ENCODE measurements at places on chromosomes 5 and 9. TPM values are rescaled to one million over a fixed set of nuclear protein-coding genes. Genes with fewer than 3 reads are reported as not detected.

DNA sequence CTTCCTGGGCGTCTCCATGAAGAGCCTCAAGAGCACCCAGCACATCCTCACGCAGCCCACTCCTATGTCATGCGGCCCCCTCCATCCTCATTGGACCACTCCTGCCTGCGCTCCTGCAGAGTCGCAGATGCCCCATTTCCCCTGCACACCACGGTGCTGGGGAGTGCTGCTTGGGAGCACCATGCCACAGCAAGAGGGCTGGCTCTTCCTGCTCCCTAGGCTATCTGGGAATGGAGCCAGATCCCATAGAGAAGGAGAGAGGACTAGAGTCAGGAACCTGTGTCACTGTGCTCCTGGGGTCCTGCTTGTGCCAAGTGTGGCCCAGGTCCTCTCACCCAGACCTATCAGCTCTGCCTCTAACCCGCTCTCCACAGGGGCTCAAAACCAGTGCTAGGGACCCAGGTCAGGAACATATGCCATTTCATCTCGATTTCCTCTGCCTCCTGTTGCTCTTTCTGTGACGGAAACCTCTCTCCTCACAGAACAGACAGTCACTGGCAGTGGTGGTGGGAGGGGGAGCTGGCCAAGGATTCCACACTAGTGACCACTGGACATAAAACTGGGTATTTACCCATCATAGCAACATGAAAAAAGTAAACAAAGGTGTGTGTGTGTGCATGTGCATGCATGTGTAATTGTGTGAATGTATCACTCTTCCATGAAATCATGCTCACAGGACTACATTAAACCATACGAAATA lies 178.4 kb downstream of the TTLL11 start:
- DNase-seq: no peak

DNA sequence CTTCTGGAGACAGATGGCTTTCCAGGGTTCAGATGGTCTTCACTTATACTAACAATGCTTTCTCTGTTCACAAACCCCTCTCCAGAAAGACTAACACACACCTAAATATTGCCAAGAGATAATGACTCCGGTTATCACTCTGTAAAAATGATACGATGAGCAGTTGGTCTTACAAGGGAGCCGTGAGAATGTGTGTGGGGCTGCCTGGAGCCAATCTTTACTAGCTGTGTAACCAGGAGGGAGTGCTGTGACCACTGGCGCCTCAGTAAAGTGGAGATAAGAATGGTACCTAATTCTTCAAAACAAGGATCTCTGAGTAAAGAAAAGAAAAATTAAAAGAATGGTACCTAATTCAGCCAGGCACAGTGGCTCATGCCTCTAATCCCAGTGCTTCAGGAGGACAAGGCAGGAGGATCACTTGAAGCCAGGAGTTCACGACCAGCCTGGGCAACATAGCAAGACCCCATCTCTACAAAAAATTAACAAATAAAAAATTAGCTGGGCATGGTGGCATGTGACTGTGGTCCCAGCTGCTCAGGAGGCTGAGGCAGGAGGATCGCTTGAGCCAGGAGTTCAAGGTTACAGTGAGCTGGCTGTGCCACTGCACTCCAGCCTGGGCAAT lies 39.9 kb upstream of the IL17B start:
- no peak for DNase-seq

Gene SMC5
- polyA plus RNA-seq: 29.1 TPM

GRCh38 chr5:9716838-9717281 lies 86.7 kb upstream of the TAS2R1 start:
- peak; percentile 77 for DNase-seq

- no peak for DNase-seq
Measured at GRCh38 chr9:23820451-23821374, 5.3 kb downstream of the ELAVL2 start.

Gene TMEM252
- not detected for polyA plus RNA-seq

Gene HSDL2
- 35.7 TPM for polyA plus RNA-seq

DNA sequence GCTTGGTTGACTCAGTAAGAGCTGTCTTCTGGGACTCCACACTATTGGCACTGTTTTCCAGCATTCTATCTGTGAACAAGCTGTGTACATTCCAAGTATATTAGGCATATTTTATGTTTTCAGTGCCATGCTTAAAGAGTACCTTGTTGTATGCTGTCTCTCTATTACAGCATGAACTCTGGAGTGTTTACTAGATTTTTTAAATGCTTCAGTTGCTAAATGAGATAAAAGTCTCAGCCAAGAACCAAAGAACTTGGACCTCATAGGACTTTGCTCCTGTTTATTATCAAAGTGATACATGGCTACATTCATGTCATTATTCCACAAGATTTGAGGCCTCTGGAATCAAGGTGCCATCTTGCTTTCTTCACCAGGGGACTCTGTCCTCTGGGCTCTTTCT lies 167.2 kb downstream of the C9orf152 start:
- peak; percentile 61 for DNase-seq

DNA sequence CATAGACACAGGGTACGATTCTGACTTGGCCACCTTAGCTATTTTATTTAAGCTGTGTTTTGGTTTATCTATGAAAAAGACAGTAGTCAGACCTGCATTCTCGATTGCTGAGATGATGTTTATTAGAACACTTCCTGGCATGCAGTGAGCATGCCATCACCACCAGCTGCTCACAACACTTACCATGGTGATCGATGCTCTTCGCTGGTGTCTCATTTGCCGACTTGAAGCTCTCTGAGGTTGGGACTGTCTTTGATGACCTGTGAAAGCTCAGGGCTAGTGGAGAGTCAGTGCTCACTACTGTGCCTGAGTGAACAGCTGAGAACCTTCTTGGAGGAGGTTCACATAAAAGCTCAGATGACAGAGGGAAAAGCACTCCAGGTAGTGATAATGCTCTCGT lies 4.4 kb upstream of the C9orf153 start:
- DNase-seq: no peak

- DNase-seq: no peak
Measured at GRCh38 chr9:91921371-91921770, 28.7 kb downstream of the ROR2 start.

DNA sequence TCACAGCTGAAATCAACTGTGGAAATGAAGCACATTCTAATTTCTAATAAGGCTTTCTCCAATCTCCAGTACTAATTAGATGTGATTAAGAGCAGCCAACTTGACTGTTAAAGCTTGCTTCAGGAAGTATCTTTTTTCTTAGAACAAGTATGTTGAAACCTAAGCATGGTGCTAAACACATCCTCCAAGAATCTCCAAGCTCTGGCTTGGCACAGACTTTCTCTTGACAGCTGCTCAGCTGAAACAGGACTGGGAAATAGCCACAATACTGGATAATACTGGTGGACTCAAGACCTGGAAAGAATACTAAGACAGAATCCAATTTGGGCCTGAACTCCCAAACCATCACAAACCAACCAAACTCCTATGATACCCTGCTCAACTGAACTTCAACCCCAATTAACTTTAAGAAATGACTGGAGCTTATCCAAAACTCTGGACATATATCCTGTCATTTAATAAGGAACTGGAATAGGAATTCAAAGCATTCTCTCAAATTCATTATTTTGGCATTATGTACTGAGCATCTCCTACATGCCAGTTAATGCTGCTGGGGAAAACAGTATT lies 16.2 kb downstream of the PRKAA1 start:
- peak; percentile 29 for DNase-seq

GRCh38 chr9:121226175-121226574 lies 24.5 kb upstream of the RAB14 start:
- no peak for DNase-seq

DNA sequence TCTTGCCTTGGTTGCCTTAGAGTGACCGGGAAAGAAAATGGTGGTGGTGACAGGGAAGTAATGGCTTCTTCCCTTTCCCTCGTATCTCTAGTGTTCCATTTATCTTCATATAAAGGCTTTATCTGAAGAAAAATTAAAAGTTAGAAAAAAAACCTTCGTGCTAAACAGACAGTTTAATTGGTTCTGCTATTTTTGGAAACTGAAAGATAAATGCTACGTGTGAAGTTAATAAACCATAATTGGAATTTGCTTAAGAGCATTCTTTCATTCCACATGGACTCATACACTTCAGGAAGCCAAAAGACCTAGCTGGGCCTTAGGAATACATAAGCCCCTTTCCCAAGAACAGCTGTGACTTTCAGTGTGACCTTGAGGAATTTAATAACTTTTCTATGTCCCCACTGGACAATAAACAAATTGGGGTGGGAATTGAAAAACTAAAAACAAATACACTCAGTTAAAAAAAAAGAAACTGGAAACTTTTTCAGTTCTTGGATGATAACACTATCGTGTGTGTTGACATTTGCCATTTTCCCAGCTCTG lies 818.8 kb upstream of the WWC1 start:
- no peak for DNase-seq

Gene CDX1
- polyA plus RNA-seq: 0.30 TPM

Gene DRD1
- 0.11 TPM for polyA plus RNA-seq

Gene PCDHA13
- polyA plus RNA-seq: not detected

GRCh38 chr5:174411479-174411819 lies 312.9 kb upstream of the MSX2 start:
- DNase-seq: no peak

DNA sequence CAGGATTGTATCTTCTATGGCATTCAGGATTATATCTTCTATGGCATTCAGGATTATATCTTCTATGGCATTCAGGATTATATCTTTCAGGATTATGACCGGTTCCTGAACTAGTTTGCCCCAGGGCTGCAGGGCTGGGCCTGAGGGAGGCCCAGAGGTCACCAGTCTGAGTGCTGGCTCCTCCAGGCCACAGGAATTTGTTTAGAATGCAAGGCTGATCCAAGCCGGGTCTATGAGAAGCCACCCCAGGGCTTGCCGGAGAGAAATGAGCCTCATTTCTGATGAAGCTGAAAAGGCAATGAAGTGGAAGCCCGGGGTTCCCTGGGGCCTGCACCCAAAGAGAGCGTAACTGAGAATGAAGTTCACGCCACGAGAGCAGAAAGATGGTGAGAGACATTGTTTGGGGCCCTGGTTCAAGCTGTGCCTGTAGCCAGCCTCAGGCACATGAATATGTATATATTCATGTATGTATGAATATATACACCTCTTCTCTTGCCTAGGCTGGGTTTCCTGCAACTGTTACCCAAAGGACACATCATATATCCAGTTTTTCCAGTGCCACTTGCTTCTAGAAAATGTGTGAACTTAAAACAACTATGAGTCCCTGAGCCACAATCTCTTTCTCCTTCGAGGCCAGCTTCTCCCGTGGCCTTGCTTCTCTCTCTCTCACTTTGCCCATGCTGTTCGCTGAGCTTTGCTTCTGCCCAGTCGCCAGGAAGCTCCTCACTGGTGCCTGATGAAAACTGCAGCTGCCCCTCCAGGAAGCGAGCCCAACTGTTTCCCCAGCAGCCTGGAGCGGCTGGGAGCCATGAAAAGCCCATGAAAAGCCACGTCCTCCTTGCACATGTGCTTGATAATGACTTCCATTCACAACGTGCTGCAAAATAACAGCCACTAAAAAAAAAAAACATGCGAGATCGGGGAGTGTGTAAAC lies 62.3 kb downstream of the GTF3C4 start:
- no peak for DNase-seq

- no peak for DNase-seq
Measured at GRCh38 chr5:112895682-112896081, 26.3 kb downstream of the REEP5 start.

DNA sequence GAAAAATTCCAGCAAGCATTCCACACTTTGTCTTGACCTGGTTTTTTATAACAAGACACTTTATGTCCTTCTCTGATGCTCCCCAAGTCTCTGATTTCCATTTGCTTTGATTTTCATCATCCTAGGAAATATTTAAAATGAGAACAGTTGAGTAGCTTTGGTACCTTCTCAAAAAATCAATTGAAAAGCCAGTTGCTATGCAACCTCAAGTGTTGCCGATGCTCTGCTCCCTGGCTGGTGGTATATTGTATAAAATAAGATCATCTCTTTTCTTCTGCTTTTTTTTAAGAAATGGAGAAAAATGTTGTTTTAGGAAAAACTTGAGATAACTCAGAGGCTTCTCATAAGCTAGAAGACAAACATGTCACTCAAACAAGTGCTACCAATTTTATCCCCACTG lies 109.7 kb downstream of the ZNF354C start:
- no peak for DNase-seq

GRCh38 chr9:81621785-81622259 lies 67.5 kb downstream of the TLE1 start:
- no peak for DNase-seq

- no peak for DNase-seq
Measured at GRCh38 chr9:104025104-104025503, 69.0 kb upstream of the SMC2 start.

Gene FBP2
- not detected for polyA plus RNA-seq

GRCh38 chr9:85420750-85421149 lies 321.0 kb downstream of the AGTPBP1 start:
- DNase-seq: no peak

DNA sequence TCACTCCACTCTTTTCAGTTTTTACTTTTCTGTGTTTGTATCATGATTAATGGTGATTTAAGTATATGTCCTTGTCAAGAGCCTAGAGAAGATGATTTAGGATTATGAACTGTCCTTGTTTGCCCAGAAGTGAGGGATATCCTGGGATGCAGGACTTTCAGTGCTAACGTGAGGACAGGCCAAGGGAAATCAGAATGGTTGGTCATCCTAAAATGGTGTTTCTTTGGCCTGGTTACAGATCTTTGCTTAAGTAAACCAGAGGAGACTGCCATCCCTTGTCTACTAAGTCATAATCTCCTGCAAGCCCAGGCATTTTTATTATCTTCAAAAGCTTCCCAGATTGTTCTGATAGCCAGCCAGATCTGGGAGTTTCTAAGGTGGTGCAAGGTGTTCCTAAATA lies 22.3 kb upstream of the DPYSL3 start:
- no peak for DNase-seq

Gene GARIN3
- polyA plus RNA-seq: not detected

- no peak for DNase-seq
Measured at GRCh38 chr5:142125378-142125777, 16.8 kb downstream of the NDFIP1 start.

DNA sequence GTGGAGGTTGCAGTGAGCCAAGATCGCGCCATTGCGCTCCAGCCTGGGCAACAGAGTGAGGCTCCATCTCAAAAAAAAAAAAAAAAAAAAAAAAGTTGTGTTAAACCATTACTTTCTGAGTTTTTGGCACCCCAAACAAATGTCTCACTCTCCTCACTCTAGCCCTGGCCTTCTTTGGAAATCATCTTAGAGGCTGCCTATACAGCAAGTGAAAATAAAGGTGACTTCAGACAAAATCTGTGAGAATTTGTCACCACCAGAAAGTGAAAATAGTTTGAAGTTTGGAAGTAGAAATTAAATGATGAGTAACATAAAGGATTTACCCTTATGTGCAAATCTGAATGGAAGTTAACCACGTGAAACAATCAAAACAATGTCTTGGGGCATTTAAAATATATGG lies 7.2 kb upstream of the ZNF131 start:
- DNase-seq: no peak
